ENCODE measurements at places on chromosomes 2 and 18.
A peak's percentile ranks its signal among the peaks of the same experiment; 100 is the strongest.

DNA sequence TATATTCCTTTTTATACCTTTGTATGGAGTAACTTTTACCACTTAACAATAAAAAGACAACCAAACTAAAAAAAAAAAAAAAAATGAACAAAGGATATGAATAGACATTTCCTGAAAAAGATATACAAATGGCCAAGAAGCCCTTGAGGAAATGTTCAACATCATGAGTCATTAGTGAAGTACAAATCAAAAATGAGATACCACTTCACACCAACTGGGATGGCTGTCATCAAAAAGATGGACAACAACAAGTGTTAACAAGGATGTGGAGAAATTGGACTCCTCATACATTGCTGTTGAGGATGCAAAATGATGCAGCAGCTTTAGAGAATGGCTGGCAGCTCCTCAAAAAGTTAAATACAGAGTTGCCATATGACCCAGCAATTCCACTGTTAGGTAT lies 22.6 kb upstream of the SCYGR2 start:
- DNase-seq: no peak

DNA sequence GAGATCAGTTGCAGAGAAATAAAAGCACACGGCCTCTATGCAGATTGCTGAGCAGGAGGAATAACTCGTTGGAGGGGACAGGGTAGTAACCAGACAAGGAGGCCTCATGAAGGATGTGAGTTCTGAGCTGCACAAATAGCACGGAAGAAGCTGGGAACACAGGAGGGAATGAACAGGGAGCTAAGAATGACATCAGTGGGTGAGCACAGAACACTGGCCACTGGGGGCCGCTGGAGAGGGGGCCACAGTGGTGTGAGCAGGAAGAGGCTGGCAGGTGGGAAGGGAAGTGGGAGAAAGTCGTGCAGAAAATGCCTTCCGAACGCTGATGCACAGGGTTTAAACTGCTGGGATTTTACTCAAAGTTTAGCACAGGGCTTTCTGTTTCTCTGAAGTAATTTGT lies 61.0 kb downstream of the ZAP70 start:
- no peak for DNase-seq

GRCh38 chr2:85017411-85018048 lies 46.6 kb downstream of the KCMF1 start:
- peak; percentile 9 for DNase-seq

- no peak for DNase-seq
These were observed 266.2 kb upstream of the REV1 start for GRCh38 chr2:99756059-99756458.

GRCh38 chr2:28419003-28419402 lies 26.3 kb downstream of the FOSL2 start:
- no peak for DNase-seq

- no peak for DNase-seq
These were observed 265.7 kb upstream of the HS6ST1 start for GRCh38 chr2:128584296-128584890.

GRCh38 chr2:175003875-175004729 lies 1.1 kb downstream of the CHN1 start:
- DNase-seq: no peak

DNA sequence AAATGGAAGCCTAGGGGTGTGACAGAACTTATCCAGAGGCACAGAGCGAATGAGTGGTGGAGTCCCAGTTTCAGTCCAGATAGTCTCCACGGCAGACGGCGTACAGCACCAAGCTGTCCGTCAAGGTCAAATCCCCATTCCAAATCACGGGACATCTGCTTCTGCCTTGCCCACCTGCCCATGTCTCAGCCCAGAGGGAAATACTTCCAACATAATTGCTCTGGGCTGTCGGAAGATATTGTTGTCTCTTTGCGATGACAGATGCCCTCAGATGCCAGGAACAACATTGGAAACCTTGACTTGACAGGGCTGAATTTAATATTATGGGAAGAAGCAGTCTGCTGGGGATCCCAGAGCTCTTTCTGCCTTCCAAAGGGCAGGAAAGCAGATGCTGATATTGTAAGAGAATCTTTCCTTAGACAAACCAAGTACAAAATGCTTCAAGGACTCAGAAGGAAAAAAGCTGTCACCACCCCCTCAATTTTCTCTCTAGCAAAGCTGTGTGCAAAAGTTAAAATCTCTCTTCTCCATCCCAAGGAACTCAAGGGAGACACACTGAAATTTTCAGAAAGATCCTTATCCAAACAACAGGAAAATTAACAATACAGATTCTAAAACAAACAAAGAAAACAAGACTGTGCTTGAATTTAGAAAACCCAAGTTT lies 364.0 kb downstream of the LRATD1 start:
- no peak for DNase-seq

DNA sequence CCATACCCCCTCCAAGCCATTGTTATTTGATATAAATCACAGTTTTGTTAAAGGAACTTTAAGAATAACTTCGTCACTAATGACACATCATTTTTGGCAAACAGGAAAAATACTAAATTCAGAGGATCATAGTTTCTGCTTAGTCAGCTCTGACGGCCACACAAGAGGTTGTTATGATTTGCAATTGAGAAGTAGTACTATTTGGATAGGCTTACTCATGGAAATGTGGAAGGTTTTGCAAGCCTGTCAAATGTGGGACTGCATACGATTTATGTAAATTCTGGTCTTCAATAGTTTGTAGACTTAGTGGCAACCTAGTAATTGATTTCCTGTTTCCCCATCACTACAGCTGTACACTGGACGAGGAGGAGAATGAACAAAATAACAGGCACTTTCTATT lies 108.1 kb downstream of the ARHGEF33 start:
- DNase-seq: no peak

DNA sequence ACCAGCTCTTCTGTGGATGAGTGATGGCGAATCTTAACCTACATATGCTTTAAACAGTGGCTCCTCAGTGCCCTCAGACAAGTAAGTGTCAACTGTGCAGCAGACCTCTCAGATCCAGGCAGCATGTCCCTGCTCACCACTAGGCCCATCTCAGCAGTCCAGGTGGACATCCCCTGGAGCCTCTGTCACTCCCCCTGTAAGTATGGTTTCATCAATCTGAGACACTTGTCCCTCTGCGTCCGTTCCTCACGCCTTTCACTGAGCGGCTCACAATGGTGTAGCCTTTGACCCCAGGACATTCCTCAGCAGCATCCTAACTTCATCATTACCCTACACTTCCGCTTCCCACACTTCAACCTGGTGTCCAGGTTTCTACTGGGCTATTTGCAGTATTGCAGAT lies 69.3 kb upstream of the RALBP1 start:
- no peak for DNase-seq

DNA sequence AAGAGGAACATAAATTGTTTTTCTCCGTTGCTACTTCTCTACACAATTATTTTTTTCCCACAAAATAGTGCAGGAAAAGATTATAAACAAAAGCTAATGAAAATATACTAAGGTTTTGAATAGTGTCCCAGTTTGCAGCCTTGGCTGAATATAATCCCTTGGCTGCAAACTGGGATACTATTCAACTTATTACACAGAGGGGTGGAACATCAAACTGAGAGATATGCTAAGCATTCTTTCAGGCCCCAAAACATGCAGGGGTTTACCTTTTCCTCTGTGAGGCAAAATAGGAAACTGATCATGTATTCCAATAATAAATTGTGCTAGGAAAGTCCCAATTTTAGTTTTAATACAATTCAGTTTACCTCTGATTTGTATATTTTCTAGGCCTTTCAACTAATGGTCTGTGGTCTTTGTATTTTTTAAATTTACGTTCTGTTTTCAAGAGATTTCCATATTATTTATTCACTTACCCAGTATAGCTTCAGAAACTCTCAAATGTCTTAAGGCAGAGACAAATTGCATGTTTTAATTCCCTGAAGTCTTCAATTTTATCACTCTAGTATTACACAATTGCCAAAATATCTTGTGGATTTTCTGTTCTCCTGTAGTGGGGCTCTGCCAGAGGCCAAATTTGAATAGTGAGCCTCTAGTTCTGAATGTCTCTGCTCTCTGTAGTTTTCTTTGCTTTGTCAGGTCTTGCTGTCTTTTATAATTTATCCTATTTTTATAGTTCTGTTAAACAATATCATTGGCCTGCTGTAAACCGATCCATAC lies 63.9 kb downstream of the PPP1R1C start:
- DNase-seq: no peak

GRCh38 chr2:85843543-85843942 lies 45.2 kb downstream of the ST3GAL5 start:
- DNase-seq: no peak

- no peak for DNase-seq
These were observed 81.9 kb downstream of the ADCYAP1 start for GRCh38 chr18:986552-986951.

Measured in midbrain (tissue), 1 donor.